Urothelium cell line (cell line): ENCODE measurements at places on chromosomes 12 and 14.

GRCh38 chr12:630656-631632 lies 32.3 kb downstream of the NINJ2 start:
- DNase-seq, result no peak

DNA sequence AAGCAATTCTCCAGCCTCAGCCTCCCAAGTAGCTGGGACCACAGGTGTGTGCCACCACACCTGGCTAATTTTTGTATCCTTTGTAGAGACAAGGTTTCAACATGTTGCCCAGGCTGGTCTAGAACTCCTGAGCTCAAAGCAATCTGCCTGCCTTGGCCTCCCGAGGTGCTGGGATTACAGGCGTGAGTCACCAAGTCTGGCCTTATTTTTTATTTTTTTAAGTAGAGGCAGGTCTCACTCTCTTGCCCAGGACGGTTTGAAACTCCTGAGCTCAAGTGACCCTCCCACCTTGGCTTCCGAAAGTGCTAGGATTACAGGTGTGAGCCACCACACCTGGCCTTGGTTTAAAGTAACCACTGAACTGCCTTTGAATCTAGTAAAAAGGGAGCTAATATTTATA lies 56.8 kb downstream of the SPPL3 start:
- no peak for DNase-seq

- no peak for DNase-seq
Measured at GRCh38 chr12:113109872-113110599, 25.5 kb downstream of the RASAL1 start.

- no peak for DNase-seq
Measured at GRCh38 chr14:65164825-65165135, 62.5 kb upstream of the MAX start.

GRCh38 chr12:71208053-71208685 lies 50.4 kb upstream of the TSPAN8 start:
- DNase-seq, result no peak

- DNase-seq, result no peak
Measured at GRCh38 chr14:67620217-67620785, 581 bp downstream of the ARG2 start.

DNA sequence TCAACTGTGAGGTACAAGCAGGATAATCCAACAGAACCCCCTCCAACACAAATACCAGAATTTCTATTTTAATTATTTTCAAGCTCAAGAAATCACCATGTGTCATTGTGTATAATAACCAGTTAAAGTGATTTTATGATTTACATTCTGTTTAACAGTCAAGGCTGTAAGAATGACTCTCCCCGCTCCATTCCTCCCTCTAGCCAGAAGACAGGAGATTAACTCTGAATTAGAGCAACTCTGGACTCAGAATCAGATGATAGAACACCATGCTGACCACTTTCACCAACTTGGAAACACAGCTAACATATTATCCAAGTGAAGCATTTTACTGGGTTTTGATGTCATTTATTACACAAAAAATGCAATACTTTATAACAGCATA lies 71.9 kb downstream of the ATP2B1 start:
- DNase-seq, result no peak

DNA sequence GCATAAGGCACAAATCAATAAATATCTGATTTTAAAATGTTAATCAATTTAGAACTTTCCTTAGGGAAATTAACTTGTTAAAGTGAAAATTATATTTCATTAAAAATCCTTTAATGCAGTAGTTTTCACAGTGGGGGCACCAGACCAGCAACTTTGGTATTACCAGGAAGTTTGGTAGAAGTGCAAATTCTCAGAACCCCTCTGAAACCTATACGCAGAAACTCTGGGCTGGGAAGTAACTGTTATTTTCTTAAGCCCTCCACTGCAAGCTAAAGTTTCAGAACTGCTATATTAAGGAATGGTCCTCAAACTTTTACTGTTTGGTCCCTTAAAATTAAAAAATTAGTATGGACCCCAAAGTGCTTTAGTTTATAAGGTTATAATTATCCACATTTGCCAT lies 35.7 kb downstream of the GNPTAB start:
- no peak for DNase-seq

GRCh38 chr14:92121207-92121669 lies 268 bp downstream of the NDUFB1 start:
- DNase-seq, result no peak

- DNase-seq, result peak; percentile 30
Measured at GRCh38 chr12:47818467-47819137, 1.1 kb downstream of the HDAC7 start.

- no peak for DNase-seq
Measured at GRCh38 chr12:121287267-121287954, 9.1 kb downstream of the CAMKK2 start.

DNA sequence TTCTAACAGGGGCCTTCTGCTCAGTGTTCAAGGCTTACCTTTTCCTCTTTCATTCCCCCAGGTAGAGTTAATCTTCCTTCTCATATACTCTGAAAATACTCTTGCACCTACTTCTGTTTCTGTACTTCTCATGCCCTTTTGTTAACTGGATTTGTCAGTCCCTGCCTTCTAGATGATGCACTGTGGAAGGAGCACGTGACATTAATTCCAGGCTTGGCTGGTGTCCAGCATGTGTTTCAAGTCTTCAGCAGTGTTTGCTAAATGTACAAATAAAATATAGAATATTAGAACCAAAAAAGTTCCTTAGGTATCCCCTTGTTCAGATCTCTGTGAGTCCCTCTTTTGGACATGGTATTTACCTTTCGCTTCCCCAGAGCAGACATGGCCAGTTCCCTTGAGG lies 27.9 kb upstream of the EVL start:
- no peak for DNase-seq

GRCh38 chr14:95319312-95320077 lies at the start of gene CLMN:
CLMN (minus strand) TSS chr14:95319908; CDS start chr14:95319792, 116 bp downstream.
- DNase-seq, result peak; percentile 58

- peak; percentile 62 for DNase-seq
Measured at GRCh38 chr12:56221232-56221756, 428 bp downstream of the RNF41 start.

DNA sequence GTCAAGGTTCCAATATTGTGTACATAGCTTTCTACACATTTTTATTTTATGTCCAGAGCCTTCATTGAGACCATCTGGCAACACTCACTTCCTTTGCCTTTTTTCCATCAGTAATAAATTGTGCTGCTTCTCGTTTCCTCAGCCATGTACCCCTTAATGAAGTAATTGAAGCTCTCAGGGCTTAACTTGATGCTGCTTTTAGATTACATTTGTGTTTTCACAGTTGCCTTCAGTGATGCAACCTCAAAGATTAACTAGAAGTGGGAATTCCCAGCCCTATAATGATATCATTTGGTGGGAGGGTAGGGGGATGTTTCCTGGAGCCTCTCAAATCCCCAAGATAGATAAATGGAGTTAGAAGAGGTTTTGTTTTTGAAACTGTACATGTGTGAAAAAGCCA lies 80.2 kb upstream of the KRR1 start:
- no peak for DNase-seq

GRCh38 chr14:69900603-69901002 lies 21.4 kb downstream of the SMOC1 start:
- no peak for DNase-seq

GRCh38 chr12:71581206-71581605 lies 82.4 kb downstream of the ZFC3H1 start:
- peak; percentile 65 for DNase-seq

GRCh38 chr12:10331642-10332239 lies 24.1 kb downstream of the KLRD1 start:
- DNase-seq, result peak; percentile 67

GRCh38 chr14:26730929-26731618 lies 133.2 kb upstream of the NOVA1 start:
- peak; percentile 33 for DNase-seq

DNA sequence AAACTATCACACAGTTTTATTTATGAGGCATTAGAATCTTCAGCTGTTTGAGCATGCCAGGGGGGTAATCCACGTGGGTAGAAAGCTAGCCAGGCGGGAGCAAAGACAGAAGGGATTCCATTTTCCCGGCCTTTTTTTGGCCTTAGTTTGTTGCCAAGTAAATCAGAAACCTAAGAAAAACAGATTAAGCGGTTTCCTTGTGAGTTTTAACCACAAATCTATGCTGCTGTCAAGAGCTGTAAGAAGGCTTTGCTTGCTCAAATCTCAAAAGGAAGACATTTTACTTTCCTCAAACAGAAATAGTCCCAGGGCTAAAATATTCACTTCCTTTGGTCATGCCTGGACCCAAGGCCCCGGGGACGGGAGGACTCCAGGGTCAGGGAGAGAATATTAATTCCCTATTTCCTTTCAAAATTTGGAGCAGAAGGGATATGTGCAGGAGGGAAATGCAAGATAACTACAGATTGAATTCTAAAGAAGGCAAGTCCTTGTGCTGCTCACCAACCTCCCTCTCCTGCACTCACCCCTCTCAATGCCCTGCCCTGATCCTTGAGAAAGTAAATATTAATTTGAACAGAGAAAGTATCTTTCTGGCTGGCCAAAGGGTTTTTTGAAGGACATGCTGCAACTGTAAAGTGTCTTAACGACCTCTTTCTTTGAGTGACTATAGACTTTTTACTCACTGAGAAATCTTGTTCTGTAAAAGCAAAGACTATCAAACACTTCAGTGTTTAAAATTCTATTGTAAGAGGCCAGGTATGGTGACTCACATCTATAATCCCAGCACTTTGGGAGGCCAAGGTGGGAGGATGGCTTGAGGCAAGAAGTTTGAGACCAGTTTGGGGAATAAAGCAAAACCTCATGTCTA lies 75.7 kb downstream of the HSD17B6 start:
- no peak for DNase-seq

- peak; percentile 54 for DNase-seq
Measured at GRCh38 chr12:4356041-4356327, 23.5 kb downstream of the FGF23 start.

DNA sequence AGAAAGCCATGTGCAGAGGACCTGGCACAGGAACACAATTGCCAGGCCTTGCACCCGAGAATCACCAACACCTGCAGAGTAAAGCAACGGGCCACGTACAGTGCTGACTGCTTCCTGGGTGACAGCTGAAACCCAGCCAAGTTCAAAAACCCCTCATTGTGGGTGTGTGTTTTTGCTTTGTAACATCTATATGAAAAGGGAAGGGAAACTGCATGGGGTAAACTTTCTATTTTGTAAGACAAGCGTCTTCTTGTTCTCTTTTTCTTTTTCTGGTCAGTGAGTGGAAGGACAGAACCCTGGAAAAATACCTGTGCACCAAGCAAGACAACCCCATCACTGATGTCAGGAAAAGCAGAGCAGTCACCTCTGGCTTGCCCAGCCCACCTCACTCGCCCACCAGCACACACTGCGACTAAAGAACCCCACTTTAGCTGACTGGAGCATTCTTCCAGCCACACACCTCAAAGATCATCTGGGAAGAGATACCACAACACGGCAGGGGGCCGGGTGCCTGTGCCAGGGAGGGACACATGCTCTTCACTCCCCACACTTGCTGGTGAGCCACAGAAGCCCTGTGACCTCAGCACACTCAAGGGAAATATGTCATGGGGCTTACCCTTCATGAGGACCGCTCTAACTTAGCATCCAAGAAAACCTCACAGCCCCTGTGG lies 172.3 kb downstream of the NDUFA12 start:
- no peak for DNase-seq

- DNase-seq, result peak; percentile 82
Measured at GRCh38 chr12:31238764-31239387, 87.1 kb downstream of the SINHCAF start.

DNA sequence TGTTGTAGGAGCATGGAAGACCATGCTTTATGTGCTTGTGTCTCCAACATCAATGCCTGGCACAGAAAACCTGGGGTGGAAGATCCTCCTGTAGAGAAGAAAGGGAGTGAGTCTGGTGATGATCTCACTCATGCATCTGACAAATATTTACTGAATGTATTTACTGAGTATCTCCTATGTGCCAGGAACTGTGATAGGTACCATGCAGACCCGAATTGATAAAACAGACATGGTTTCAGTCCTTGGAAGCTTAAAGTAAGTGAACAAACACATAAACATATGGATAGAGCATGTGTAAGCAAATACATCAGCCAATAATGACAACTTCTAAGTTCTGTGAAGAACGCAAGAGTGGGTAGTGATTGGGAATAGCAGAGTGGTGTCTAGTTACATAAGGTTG lies 117.0 kb upstream of the CCDC198 start:
- DNase-seq, result no peak

GRCh38 chr12:70486588-70486987 lies 120.5 kb downstream of the KCNMB4 start:
- DNase-seq, result no peak

- no peak for DNase-seq
Measured at GRCh38 chr12:109485201-109485600, 7.8 kb downstream of the UBE3B start.

GRCh38 chr14:100416921-100417860 lies 94.1 kb downstream of the SLC25A47 start:
- peak; percentile 60 for DNase-seq

- no peak for DNase-seq
Measured at GRCh38 chr12:92506460-92506859, 196.3 kb upstream of the PLEKHG7 start.

DNA sequence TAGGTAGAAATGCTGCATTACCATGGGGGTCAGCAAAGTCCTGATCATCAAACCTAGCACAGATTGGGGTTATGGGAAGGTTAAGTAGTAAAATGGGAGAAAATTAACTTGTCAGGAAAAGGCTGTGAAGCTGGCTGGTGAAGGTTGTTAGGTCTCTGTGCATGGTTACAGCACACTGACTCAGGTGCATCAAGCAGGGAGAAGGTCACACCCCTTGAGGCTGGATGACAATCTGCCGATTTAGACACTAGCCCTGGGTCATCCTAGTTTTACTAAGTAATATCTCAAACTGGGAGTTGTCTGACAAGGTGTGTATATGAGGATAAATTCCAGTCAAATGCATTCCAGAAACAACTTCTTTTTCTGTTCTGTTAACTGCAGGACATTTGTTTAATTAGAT lies 271.1 kb upstream of the LRIG3 start:
- DNase-seq, result no peak

DNA sequence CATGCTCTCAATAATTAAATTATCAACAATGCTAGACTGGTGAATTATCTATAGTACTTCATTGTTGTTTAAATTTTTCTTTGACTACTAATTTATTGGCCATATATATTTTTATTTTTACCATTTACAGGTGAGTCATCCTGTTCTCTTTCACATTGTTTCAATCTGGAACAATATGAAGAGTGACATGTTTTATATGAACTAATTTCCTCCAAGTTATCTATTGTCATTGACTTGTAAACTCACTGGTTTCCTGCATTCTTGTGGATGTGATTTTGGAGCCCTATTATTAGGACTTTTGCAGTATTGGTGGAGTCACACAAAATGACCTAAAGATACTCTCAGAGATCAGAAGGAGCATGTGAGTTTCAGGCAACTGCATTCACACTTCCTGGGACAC lies 297.7 kb downstream of the AEBP2 start:
- DNase-seq, result no peak

GRCh38 chr14:77763316-77763715 lies 2.4 kb upstream of the SNW1 start:
- no peak for DNase-seq

GRCh38 chr12:94109160-94109559 lies 39.2 kb upstream of the PLXNC1 start:
- peak; percentile 17 for DNase-seq

GRCh38 chr12:12182703-12183365 lies 84.0 kb downstream of the LRP6 start:
- DNase-seq, result no peak
